ENCODE measurements at places on chromosomes 2 and 18.

DNA sequence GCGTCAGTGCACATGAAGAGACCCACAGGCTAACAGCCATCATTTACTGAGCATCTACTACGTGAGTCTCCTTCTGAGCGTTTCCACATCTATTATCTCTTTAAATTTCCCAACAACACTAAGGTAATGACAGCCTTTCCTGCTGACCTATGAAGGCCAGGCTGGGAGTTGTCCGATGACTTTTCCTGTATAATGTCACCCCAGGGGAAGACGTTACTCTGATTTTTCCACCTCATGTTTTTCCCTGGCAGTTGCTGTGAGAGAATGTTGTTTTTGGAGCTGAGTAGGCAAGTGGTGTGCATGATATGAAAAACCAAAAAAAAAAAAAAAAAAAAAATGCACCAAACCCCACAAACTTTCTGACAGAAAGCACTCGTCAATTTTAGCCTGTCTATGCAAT lies 207.6 kb downstream of the SLC8A1 start:
- no peak for DNase-seq

GRCh38 chr2:106618614-106619013 lies 131.4 kb downstream of the CD8B2 start:
- no peak for DNase-seq

DNA sequence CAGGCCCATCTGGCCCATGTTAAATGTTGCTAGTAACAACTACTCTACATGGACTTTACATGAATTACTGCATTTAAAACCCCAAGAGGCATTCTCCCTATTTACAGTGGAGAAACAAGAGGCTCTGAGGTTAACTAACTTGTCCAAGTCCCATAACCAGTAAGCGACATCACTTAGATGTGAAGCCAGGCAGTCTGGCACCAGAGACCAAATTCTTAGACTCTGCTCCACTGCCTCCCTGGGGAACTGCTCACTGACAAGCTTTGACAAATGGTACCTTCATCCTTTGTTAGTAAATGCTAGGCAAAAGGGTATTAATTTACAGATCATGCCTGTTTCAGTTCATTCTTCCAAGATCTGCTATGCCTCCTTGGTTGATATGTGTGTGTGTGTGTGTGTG lies 124.8 kb downstream of the AFF3 start:
- no peak for DNase-seq

GRCh38 chr18:23240609-23240930 lies 105.3 kb downstream of the CABLES1 start:
- DNase-seq: no peak

GRCh38 chr18:46868169-46868921 lies 49.0 kb downstream of the PIAS2 start:
- DNase-seq: no peak

DNA sequence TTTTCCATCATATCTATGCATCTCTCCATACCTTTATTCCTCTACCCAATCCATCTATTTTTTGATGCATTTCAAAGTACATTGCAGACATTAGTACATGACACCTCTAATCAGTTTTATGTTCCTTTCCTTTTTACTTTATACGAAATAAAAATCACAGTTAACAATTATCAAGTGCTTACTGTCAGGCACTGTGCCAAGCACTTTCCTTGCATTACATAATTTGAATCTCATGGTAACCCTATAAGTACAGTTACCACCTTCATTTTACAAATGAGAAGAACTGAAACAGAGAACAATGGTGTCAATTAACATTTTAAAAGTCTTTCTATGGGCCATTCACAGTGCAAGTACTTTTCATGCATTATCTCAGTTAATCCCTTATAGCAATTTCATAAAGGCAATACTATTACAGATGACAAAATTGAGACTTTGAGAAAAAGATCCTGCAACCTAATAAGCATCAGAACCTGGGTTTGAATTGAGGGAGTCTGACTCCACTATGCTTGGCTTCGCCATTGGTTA lies 544.4 kb upstream of the TNP1 start:
- no peak for DNase-seq

- peak; percentile 35 for DNase-seq
These were observed 171.6 kb upstream of the PIEZO2 start for GRCh38 chr18:11320986-11321385.

- DNase-seq: no peak
These were observed 249.1 kb upstream of the TEKT4 start for GRCh38 chr2:94622113-94622618.

DNA sequence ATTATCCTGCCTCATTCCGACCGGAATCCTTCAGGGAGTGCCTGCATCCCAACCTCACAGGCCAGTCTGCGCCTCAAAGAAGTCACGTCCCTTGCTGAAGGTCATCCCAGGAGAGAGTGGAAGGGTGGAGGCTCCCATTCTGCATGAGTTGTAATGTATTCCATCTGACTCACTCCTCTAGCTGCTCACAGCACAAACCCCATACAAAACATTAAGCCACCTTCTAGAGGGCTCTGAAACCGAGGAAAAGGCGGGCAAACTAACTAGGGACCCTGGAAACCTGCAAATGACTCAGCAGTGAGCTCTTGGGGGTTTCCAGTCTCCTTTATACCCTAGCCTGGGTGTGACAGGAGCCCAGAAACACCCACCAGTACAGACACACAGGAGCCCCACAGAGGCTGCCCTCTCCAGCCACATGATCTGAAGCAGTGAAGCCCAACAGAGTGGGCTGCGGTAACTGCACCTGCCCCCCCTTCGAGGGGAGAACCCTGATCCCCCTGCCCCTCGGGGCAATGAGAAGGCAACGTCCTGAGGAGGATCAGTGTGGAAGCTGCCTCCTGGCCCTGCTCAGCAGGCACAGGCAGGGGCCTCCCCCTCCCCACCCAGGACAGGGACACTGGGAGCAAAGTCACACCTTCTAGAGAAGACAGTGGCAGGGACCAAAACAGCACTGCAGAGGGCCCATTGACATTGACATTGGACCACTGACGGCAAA lies 69.3 kb upstream of the SNTG2 start:
- DNase-seq: no peak

DNA sequence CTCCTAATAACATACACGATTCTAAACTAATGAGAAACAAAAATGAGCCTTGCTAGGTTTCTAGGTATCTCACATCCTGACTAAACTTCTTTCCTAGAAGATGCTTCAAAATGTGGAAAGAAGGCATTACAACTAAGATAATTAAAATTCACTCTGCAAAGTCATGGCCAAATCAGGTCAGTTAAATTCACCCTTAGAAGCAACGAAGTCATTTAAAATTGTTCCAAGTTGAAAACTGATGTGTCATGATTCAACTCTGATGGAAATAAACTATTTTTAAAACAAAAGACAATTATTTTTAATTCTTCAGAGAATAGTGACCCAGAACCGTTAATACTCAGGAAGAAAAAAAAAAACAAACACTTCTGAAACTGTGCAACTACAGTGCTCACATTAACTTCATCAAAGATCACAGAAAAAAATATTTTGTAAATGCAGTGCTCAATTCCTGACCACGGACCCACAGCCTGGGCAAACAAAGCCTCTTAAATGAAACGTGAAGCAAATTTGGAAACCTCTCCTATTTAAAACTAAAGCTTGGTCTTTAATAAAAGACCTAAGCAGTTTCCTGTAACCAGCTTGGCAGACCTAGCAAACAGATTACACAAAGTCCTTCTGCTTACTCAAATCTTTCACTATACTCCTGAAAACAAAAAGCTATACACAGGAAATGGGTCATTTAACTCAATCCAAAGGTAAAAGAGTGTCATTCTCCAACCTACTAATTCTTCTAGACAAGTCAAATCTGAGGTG lies 39.0 kb downstream of the CHN1 start:
- peak; percentile 50 for DNase-seq

- DNase-seq: no peak
These were observed 575.5 kb downstream of the RNF144A start for GRCh38 chr2:7492719-7493118.

- no peak for DNase-seq
These were observed 12.6 kb downstream of the PPP1R1C start for GRCh38 chr2:181998041-181998835.

GRCh38 chr18:64027931-64028695 lies 58.2 kb downstream of the SERPINB8 start:
- no peak for DNase-seq

GRCh38 chr18:41371156-41372045 lies 583.6 kb upstream of the PIK3C3 start:
- DNase-seq: no peak

DNA sequence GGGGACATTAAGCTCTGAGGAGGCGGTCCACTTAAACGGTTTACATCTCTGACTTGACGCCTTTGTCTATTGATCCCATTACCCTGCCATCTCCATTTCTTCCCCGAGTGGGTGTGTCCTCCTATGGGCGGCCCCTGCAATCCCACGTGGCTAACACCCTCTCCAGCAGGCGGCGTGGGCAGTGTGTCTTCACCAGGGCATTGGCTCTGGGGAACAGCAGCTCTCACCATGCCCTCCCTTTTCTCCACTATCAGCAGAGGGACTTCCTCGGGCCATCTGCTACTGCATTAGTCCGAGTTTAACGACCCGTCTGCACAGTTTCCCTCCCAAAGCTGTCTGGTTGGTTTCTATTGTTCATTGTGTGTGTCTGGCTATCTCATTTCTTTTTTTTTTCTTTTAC lies 511.9 kb upstream of the NRP2 start:
- no peak for DNase-seq

DNA sequence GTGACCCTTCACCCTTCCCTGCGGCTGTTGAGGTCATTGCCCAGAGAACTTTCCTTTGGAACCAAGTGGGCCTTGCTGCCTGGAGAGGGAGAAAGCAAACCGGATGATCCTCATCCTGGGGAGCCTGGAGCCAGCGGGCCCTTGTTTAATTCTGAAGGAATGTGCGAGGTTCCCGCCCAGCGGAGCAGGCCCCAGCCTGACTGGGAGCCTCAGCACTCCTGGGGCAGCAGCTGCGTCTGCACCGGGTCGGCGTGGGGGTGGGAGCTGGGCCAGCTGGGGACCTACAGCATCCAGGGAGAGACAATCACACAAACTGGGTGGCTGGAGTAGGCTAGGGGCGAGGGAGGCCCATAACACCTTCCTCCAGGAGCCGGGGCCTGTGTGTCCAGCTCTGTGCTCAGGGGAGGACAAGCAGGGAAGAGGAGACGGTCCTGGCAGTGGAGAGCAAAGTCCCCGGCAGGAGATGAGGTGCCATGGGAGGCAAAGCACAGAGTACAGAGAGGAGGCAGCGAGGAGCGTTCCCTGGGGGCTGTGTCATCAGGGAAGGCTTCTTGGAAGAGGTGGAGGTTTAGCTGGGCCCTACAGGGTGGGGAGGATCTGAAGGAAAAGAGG lies 61.9 kb upstream of the HAAO start:
- peak; percentile 71 for DNase-seq

- no peak for DNase-seq
These were observed 78.3 kb downstream of the EDAR start for GRCh38 chr2:108910541-108911396.

- peak; percentile 71 for DNase-seq
These were observed 42.5 kb downstream of the LRRC30 start for GRCh38 chr18:7273301-7273921.

- no peak for DNase-seq
These were observed 100.6 kb upstream of the ITGA4 start for GRCh38 chr2:181356526-181357130.

DNA sequence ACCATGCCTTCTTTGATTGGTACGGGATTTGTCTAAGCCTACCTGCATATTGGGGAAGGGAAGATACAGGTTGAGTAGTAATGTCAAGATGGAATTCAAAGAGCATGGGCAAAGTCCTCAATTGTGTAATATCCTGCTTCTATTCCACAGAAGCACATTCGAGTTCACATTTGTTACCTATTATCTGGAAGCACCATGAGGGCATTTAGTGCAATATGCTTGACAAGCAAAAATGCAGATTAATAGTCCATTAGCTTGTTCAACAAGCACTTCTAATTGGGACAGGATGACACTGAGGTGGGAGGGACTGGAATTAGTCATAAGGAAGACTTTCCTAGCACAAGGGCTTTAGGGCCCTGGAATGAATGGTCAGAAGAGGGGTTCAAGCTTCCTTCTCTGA lies 40.5 kb downstream of the MYO5B start:
- no peak for DNase-seq

DNA sequence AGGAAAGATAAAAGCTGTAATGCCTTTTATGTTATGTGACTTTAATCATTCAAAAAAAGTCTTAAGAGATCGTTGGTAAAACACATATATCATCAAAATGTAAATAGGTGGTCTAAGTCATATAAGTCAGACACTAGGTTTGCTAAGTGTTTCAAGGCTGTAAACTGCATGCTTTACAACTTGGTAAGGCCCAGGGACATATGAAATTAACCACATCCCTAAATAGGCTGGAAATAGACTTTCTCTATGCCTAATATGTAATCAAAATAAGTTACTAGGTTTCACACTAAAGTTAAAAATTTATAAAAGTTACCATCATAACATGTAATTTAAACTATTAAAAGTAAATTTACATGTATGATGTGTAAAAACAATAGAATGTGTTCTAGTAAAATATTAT lies 946.3 kb upstream of the LRATD1 start:
- DNase-seq: no peak

DNA sequence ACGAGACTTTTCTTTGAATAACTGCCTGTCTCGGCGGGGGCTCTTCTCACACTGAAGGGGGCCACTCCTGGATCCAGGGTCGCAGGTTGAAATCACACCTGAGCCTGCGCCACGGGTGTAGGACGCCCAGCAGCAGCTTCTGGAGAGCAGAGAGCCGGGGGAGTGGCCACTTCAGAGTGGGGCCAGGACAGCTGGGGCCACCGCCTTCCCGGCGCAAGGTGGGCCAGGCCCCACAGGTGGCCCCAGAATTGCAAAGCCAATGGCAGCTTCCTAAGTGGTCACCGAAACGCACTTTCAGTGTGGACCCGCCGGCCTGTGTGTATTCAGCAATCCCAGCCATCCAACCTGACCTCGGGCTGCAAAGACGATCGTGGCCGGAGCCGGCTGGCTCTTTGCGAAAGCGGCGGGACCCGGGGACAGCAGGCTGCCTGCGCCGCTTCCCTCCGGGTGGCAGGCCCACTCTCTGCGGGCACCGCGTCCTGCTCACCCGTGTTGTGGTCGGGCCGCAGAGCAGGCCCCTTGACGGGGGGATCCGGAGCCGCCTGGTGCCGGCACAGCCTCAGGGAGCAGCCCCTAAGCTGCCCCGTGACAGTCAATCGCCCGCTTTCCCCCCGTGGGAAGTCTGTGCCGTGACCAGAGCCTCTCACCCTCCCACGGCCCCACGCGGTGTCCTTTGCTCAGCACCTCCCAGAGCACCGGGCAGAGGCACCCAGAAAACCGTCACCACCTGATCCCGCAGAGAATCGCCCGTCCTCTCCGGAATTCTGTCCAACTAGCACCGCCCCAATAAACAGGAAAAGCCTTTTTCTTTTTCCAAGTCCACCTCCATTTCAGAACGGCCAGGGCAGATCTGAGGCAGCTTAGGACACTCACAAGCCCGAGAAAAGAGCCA lies 144.7 kb downstream of the ZNF516 start:
- DNase-seq: no peak

DNA sequence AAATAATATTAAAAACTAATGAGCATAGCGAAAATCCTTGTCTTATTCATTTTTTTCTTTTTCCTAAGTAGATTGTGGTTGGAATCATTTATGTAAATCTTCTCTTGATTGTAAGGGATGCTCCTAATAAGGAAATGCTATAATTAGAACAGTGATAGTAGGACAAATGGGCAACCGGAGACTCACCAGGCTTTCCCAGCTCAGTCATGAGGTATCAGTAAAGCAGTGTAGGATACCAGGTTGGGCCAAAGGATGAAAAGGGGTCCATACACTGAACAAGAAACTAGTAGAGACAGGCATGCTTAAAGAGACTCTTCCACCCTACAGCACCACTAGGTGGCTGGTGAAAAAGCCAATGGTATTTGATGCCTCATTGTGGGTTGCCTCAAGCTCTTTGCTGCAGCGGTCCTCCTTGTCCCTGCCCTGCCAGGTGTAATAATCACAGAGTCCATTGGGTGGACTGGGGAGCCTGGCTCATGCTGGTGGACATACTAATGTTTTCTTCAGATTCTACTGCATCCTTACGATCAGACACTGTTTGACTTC lies 71.4 kb upstream of the FAM98A start:
- no peak for DNase-seq
